CD4-positive, alpha-beta T cell treated with Interleukin-10 for 1 hour (primary cell): ENCODE measurements at places on chromosomes 6 and 20.

- no peak for DNase-seq
Observed at GRCh38 chr6:148529010-148529409, 186.4 kb downstream of the SASH1 start.

GRCh38 chr6:16320533-16321340, 82.3 kb downstream of the GMPR start:
- no peak for DNase-seq

- DNase-seq, result no peak
Observed at GRCh38 chr6:109736273-109737025, 45.4 kb downstream of the FIG4 start.

DNA sequence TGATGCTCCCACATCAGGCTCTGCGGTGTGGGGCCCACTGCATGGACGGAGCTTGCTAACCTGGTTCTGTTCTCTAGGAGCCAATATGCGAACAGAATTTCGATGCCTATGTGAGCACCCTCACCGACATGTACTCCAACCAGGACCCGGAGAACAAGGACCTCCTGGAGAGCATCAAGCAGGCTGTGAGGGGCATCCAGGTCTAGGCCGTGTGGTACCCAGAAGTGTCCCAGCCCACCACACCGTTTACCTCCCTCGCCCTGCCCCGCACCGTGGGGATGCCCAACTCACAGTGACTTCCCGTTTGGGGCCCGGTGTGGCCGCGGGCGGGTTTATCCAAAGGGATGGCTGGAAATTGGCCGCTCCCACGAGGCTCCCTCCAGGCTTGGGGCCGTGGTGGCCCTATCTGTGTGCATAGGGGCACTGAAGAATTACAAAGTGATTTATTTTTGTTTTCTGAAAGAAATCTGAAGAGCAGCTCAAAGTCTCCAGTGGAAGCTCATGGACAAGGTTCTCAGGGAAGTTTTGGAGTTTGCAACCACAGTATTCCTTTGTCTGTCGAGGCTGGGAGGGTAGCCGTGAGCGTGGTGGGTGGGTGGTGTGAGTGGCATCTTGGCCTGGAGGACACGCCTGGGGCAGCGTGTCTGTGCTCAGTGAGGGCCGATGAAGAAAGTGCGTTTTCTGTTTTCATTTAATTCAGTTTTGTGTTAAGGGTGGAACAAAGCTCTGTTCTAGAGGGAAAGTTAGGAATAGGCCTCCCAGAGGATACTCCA, 15.1 kb upstream of the PCMTD2 start:
- DNase-seq, result no peak

- DNase-seq, result peak; percentile 79
Observed at GRCh38 chr6:32885698-32886286, 31.8 kb downstream of the PSMB9 start.

DNA sequence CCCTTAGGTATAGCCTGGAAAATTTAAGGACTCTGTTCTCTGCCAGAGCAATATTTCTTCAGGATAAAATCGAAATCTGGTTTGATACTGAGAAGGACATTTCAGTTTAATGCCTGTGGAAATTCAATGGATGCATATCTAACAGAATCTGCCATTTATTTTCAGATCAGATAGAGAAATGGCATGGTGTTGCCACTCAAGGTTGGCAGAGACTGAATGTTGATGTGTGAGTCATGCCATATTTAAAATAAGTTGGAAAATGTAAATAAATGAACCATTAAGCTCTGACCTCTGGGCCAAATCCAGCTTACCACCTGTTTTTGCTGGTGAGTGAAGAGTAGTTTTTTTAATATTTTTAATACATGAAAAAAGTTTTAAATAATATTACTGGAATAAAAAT, 594.6 kb downstream of the DOK5 start:
- no peak for DNase-seq

DNA sequence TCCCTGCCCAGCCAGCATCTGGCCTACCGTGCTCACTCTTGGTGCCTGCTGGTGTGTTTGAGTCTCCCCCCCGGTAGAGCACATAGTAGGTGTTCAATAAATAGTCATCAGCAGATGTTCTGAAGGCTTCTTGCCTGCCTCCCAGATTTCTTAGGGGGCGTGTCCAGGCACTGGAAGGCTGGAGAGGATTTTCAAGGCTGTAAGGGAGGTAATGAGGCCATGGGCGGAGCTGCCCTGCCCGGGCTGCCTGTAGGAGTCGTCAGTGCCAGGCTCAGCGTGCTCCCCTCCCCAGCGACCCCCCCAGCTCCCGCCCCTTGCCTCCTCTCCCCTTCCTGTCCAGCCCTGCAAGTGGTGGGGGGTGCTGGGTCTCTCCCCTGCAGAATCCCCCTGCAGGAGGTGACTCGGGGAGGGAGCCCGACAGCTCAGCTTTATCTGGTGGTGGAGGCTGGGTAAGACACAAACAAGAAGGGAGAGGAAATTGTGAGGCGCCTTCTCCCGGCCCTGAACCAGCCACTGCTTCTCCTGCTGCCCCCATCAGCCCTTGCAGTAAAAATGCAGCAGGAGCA, 55.9 kb downstream of the BCAS4 start:
- DNase-seq, result no peak

DNA sequence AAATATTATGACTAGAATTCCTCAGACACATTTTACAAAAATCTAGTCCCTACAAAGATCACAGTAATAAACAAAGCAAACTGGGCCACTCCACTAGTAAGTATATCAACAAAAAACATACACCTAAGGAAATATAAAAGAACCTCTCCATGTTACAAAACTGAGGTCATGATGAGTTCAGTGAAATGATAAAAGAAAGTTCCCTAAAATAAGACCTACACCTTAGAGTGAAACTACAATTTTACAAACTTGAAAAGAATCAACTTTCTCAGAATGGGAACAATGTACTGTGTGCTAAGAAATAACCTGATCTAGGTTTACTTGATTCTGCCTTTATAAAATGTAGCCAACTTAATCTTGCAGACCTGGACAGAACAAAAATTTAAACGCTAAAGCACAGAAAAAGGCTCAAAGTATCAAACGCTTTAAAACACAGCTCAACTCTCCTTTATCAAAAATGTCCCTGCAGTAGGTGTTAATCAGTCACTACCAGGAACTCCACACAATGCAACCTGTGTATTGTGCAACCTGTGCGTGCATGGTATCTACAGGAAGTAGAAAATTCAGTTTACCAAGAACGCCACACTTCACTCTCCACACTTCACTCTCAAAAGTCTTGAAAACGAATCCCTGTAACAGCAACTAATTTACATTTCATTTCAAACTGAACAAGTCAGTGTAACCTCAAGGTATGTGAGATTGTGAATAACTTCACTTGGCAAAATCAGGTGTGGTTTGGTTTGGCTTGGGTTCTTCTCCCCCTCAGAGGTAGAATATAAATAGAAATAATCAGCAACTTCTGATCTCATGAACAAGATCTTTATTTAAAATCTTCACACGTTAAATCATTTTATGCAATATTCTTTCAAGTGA, 1.8 kb downstream of the RALGAPA2 start:
- peak; percentile 35 for DNase-seq

DNA sequence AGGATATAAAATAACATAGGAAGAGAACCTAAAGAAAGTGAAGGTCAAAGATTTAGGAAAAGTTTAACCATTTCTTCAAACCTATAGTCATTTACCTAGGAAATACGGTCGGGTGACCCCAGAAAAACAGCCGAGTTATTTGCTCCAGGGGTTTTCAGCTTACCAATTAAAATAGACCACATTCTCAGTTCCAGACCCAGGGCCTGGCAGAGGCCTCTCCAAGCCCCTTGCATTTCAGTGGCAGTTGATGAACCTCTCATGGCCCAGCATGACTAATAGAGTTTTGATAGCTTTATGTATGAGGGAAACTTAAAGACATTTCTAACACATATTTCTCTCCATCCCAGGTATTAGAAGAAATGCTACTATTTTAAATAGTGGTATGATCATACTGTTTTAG, 113.5 kb downstream of the OGFRL1 start:
- no peak for DNase-seq

GRCh38 chr6:50699051-50699775, 14.1 kb upstream of the TFAP2D start:
- no peak for DNase-seq

DNA sequence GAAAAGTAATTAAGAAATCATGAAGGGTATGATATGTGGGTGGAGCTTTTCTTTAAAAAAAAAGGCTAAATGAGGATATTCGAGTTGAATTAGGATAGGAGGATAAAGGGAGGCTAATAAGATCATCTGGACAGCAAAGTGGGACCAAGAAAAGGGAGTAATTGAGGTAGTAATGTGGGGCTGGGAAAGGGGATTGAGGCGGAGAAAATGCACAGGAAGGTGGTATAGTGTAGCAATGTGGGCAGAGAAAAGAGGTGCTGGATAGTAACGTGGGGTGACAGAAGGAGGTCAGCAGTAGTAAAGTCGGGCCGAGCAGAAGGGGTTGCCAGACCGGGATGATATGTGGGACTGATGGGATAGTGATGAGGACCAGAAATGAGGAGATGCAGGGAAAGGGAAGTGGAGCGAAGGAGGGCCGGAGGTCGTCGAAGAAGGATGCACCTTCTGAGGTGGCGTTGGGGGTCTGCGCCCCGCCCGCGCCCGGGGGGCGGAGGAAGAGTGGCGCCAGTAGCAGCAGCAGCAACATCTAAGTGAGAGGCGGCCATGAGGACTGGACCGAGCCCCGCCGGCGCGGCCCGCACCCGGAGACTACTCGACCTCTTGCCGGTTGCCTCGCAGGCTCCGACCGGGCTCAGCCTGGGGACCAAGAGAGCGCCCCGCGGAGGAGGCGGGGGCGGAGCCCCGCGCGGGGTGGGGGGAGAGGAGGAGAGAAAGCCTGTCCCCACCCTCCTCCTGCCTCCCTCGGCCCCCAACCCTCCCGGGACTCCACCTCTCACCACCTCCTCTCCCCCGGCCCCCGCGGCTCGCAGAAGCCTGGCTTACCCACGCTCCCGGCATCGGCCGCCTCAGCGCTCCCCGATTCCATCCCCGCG, 887 bp downstream of the GABBR1 start:
- DNase-seq, result peak; percentile 72

GRCh38 chr6:117559299-117559698, 43.0 kb downstream of the GOPC start:
- DNase-seq, result no peak

- no peak for DNase-seq
Observed at GRCh38 chr6:113859349-113860180, 2.4 kb downstream of the MARCKS start.

- DNase-seq, result no peak
Observed at GRCh38 chr6:152461556-152461955, 175.6 kb downstream of the SYNE1 start.

- DNase-seq, result no peak
Observed at GRCh38 chr6:144179828-144180227, 29.5 kb downstream of the STX11 start.

GRCh38 chr6:2203264-2203663, 42.1 kb downstream of the GMDS start:
- DNase-seq, result no peak

DNA sequence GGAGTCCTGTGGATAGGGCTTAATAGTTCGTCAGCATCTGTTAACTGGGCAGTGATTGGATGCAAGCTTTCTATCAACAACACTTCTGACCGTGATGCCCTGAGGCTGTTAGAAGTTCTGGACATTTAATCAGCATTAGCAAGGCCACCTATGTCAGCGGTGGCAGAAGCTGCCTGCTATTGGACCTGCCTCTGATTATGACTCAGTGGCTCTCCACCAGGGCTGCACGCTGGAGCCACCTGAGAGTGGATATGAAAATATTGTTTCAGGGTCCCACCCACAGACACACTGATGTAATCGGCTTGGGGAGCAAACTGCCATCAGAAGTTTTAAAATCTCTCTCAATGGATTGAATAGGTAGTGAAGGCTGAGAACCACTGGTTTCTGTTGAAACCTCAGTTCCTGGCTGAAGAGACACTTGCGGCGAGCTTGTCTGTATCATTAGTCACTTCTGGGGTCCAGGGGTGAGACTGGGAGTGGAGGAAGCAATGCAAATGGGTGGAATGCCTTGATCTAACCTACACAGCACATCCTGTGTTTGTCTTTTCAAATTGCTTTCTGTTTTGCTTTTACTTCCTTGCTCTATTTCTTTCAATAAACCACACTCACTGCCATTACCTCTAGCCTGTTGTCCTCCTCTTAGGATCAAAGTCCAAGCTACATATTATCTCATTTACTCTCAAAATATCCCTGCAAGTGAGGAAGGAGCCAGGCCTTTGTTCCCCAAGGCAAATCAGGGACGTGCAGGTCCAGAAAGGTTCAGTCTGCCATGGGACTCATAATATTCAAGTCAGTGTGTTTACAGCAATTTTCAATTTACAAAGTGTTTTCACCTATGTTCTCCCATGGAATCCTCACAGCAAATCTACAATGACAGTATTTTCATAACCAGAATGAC, 4.2 kb downstream of the CLIC5 start:
- DNase-seq, result peak; percentile 78

- DNase-seq, result no peak
Observed at GRCh38 chr6:34152806-34153520, 7.1 kb upstream of the GRM4 start.

DNA sequence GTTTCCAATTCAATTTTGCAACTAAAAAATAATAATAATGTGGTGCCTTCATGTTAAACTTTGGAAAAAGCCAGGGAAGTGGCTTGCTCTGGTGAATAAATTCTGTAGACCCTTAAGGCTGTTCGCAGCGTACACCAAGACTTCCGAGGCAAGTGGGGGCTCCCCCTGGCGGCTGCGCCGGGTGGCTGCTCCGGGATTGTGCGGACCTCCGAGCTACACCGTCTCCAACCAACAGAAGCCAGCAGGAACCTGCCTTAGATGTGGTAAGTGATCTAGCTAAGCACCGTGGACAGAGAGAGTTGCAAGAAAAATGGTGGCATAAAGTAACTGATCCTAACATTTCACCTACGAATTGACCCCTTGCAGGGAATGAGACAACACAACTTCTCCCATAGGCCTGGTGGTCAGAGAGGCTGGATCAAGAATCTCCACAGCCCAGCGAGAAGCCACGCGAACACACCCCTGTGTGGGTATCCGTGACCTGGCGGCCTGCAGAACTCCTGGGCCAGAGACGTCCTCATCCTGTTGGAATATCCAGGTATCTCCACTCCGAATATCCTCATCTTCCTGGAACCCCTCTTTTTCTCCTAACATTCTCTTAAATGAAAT, 69.6 kb downstream of the TBXT start:
- peak; percentile 22 for DNase-seq

- DNase-seq, result no peak
Observed at GRCh38 chr20:51715856-51716185, 52.4 kb downstream of the ATP9A start.

GRCh38 chr6:45483501-45483900, 105.8 kb upstream of the SUPT3H start:
- no peak for DNase-seq

- DNase-seq, result no peak
Observed at GRCh38 chr6:12645941-12646340, 70.6 kb upstream of the PHACTR1 start.

- DNase-seq, result peak; percentile 47
Observed at GRCh38 chr6:129575378-129576118, 134.4 kb downstream of the ARHGAP18 start.

DNA sequence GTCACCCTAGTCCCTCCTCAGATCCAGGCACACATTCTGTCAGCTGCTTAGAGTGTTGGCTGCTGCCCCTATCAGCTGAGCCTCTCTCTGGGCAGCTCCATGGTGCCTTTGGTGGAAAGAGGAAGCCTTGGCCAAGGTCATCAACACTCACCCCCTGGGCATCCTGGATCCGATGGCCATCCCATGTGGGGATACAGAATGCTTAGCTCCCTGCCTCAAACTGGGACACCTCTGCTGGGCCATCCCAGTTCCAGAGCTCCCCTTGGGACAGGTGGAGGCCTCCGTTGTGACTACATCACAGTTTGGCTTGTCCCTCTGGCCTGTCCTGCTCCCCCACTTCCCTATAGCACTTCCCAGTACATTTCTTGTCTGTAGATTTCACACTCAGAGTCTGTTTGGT, 45.6 kb downstream of the TOX2 start:
- no peak for DNase-seq

- DNase-seq, result peak; percentile 98
Observed at GRCh38 chr6:117602151-117602898, at the start of gene GOPC. GOPC (minus strand) TSS chr6:117602511; CDS start chr6:117602288, 223 bp downstream.

GRCh38 chr20:9298906-9299305, 215.5 kb upstream of the LAMP5 start:
- no peak for DNase-seq
